ENCODE measurements at places on chromosomes 3 and 15. TPM values are rescaled to one million over a fixed set of nuclear protein-coding genes. Genes with fewer than 3 reads are reported as not detected.

Gene ALG1L2
- not detected for total RNA-seq

Gene KPNA1
- 40.7 TPM for total RNA-seq

Gene IQCF2
- not detected for total RNA-seq

Gene CDC25A
- total RNA-seq: 15.8 TPM

Gene FBN1
- 70.3 TPM for total RNA-seq

Gene TBC1D2B
- 25.7 TPM for total RNA-seq

Gene CYP8B1
- total RNA-seq: not detected

Gene C3orf80
- total RNA-seq: 0.04 TPM

Gene NMNAT3
- total RNA-seq: 0.86 TPM

Gene LRRC15
- not detected for total RNA-seq

Gene ALDH1A2
- total RNA-seq: 4.0 TPM

Gene NDN
- total RNA-seq: 25.0 TPM

Gene TMEM87A
- total RNA-seq: 47.1 TPM

DNA sequence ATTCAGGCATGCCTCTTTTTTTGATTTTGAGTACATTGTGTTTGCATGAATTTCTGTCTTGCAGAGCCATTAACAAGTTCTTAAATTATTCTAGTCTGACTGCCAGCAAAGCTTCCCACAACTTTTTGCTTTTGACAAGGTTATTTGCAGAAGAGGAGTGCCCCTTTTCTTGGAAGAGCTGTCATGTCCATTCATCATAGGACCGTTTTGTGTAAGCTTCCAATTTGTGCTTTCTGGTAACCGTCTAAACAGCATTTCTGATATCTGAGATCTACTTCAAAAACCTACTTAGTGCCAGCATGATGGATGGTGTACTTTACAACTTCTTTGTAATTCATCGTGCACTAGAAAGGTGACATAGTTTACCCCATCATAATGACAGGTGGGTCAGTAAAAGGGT lies 379.7 kb downstream of the NAALADL2 start:
- no peak for DNase-seq

GRCh38 chr15:69161079-69161877 lies 843 bp downstream of the GLCE start:
- no peak for DNase-seq

DNA sequence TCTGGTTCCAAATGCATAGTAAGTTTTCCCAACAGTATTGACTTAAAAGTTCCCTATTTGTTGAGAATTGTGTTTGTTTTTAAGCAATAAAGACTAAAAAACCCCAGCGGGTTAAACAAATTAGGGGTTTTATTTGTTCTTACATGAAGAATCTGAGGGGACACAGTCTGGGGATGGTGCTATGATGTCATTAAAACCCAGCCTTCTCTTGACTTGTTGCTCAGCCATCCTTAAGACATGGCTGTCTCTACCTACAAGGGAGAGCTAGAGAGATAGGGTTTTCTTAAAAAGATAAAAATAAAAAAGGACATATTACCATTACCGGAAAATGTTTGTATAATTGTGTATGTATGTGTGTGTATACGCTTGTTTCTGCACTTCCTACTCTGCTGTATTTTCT lies 11.7 kb upstream of the ARL14 start:
- DNase-seq: no peak

- DNase-seq: no peak
Observed at GRCh38 chr15:88623632-88624031, 2.5 kb downstream of the AEN start.

GRCh38 chr15:90557186-90558084 lies 27.7 kb downstream of the CRTC3 start:
- no peak for DNase-seq

GRCh38 chr3:71241981-71242560 lies 341.5 kb downstream of the FOXP1 start:
- DNase-seq: no peak

DNA sequence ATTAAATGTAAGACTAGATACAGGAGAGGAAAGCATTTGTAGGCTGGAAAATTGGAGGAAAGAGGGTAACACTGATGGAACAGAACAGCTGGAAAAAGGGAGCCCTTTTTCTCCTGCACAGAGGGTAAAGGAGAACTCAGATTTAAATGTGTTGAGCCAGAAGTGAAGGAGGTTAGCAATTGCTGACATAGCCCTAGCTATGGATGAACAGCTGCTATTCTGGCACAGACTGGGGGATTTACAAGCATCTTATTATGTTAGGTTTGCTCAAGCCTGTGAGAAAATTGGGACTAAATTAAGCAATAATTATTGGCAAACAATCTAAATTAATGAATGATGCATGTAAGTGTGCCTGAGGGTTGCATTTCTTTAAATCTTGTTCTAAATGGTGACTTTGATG lies 40.6 kb upstream of the PRR20G start:
- DNase-seq: no peak

DNA sequence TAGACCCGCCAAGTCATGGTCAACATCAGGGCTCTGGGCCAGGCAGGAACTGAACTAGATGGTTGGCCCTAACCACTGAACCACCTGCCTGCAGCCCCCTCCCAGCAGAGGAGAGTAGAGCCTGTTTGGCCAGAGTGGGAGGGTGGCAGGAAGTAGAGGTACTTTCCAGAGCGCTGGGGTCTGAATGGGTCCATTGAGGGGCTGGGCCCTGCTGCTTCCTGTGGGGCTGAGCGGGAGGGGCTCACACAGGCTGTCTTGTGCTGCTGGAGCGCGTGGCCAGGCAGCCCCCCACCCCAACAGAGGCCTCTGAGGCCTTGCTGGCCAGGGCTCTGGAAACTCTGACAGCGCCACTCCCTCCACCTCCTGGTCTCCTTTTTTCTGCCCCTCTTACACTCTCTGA lies 17.4 kb downstream of the CSPG4 start:
- DNase-seq: no peak

- DNase-seq: no peak
Observed at GRCh38 chr3:17639257-17639656, 103.2 kb downstream of the TBC1D5 start.

- DNase-seq: no peak
Observed at GRCh38 chr15:56582785-56583184, 117.8 kb upstream of the MNS1 start.

- DNase-seq: no peak
Observed at GRCh38 chr15:93179072-93179471, 90.1 kb upstream of the RGMA start.

- DNase-seq: no peak
Observed at GRCh38 chr3:101861212-101861788, 12.0 kb downstream of the NFKBIZ start.

GRCh38 chr15:75836959-75837334 lies 6.3 kb upstream of the UBE2Q2 start:
- DNase-seq: no peak
